H54 (cell line): ENCODE measurements at places on chromosomes 11 and 22.
A peak's percentile ranks its signal among the peaks of the same experiment; 100 is the strongest.

DNA sequence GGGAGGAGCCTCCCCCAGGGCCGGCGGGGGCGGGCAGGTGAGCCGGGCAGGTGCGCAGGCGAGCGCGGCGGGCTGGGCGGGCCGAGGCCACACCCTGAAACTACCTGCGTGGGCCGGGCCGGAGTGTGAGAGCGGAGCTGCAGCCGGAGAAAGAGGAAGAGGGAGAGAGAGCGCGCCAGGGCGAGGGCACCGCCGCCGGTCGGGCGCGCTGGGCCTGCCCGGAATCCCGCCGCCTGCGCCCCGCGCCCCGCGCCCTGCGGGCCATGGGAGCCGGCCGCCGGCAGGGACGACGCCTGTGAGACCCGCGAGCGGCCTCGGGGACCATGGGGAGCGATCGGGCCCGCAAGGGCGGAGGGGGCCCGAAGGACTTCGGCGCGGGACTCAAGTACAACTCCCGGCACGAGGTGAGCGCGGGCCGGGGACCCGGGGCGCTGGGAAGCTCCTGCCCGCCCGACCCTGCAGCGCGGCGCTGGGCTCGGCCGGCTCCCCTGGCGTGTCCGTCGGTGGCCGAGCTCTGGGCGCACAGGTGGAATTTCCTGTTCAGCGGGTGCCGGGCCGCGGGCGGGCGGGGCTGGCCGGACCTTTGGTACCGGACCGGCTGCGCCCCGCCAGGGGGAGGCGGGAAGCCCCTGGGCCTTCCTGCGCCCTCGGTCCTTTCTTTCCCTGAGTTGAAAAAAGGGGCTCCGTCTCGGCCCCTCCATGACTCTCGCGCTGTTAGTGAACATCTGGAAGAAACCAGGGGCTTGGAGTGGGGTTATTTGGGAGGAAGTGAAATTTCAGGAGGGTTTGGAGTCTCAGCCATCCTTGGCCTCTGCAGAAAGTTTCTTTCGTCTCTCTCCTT is at the start of gene ST14:
Gene ST14 (plus strand): TSS at position 126 of the 841 bp plus-strand sequence. CDS start 198 bp downstream, at position 324.
- no peak for DNase-seq

DNA sequence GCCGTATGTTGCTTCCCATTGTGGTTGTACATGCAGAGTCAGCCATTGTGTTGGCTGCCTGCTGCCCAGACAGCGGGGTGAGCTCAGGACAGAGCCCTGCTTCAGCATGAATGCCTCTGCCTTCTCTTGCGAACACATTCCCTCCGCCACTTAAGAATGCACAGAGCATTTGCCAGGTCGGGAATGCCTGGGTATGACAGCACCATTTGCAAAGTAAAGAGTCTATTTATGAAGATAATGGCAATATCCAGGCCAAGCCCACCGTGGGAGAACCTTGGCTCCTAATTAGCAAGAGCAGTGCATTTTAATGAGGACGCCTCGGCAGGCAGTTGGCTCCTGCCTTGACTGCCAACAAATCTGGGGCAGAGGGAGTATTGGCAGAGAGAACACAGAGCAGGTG is 62.5 kb upstream of the SORL1 start:
- DNase-seq: no peak

GRCh38 chr11:121421149-121421901 is 30.8 kb upstream of the SORL1 start:
- no peak for DNase-seq

DNA sequence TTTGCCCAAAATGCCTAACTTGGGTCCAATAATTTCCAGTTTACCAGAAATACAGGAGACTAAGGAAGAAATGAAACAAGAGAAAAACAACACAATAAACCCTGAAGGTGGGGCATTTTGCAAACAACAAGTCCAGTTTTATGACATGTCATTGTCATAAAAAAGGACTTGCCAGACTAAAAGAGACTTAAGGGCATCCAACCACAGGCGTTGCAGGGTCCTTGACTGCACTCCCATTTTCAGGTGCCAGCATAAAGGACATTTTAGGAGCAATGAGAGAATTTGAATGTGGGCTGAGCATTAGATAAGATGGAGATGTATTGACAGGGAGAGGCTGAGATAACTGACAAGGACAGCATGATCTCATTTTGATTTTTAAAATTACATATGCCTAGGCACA is 28.1 kb upstream of the DAGLA start:
- no peak for DNase-seq

- DNase-seq: no peak
Measured at GRCh38 chr11:46348566-46349401, 1.5 kb downstream of the DGKZ start.

DNA sequence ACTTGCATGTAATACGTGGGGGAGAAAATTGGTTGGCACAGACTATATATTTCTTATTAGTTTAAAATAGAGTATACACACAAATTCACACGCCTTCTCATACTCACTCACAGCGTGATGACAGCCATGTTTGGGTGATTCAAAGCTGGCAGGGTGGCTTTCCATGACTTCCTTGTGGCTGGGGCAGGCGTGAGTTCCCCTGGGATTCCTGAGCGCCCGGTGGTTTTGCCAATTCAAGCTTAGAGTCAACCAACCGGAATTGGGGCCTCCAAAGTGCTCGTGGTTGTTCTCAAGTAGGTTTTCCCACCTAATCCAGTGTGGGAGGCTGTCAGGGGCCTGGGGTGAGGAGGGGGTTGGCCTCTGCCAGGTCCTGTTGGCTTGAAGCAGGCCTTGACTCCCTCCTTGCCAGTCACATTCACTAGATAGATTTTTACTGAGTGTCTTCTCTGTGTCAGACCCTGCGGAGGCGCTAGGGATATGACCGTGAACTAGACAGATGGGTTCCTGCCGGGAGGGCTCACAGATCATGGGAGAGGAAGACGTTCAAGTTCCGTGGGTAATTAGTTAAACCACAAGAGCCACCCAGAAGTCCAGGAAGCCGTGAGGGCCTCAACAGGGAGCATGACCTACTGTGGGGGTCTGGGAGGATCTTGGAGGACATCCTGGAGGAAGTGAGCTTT is 11.5 kb downstream of the PKNOX2 start:
- no peak for DNase-seq

DNA sequence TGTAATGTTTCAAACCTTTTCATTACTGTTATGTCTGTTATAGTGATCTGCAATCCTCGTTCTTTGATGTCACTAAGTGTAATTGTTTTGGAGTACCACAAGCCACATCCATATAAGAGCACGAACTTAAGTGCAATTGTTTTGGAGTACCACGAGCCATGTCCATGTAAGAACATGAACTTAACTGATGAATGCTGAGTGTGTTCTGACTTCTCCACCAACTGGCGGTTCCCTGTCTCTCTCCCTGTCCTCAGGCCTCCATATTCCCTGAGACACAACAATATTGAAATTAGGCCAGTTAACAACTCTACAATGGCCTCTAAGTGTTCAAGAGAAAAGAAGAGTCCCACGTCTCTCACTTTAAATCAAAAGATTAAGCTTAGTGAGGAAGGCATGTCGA is 23.5 kb downstream of the TESMIN start:
- no peak for DNase-seq

DNA sequence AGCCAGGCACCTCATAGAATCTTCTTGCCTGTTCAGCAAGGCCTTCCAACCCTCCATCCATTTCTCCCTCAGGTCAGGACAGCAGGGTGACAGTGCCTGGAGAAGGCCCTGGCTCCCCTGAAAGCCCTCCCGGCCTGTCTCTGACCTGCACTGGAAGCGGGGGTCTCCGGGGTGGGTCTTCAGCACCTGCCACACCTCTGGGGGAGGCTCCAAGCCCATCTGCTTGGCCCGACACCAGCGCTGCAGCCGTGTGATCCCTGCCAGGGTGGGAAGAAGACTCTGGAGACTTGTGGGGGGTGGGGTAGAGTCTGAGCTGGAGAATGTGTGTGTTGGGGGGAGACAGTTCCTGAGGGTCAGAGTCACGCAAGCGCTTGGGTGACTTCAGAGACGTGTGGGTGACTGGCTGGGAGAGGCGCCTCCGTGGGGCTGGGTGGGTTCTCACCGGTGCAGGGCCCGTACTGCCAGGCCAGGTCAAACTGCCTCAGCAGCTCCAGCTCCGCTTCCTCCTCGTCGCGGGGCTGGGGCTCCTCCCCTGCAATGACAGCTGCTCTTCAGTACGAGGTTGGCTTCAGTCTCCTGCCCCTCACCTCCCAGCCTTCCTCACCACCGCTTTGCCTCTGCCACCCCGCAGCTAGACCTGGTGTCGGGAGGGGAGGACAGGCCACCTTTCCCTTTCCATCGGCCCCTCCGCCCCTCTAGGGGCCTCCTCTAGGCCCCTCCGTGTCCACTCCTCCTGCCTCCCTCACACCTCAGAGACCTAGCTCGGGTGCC is 615 bp downstream of the POLD4 start:
- no peak for DNase-seq

- DNase-seq: no peak
Measured at GRCh38 chr22:29720811-29721323, 1.1 kb downstream of the CABP7 start.

- DNase-seq: no peak
Measured at GRCh38 chr11:7671347-7672215, 1.7 kb downstream of the CYB5R2 start.

- no peak for DNase-seq
Measured at GRCh38 chr11:20275987-20276965, 87.2 kb upstream of the HTATIP2 start.

DNA sequence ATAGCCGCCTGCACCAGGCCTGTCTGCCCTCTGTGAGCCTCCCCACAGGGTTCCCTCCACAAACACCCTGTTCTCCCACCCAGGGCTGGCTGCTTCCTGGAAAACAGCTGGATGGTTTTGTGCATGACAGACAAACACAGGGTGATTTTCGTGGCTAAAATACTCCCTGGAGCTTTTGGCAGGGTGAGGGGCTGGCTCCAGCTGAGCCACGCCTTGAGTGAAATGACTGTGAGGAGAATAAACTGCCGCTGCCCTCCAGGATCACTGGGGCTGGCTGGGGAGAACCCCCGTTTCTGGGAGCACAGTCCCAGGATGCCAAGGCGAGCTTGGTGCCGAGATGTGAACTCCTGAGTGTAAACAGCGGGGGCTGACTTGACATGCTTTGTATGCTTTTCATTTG is 20.3 kb upstream of the PPP6R3 start:
- no peak for DNase-seq

DNA sequence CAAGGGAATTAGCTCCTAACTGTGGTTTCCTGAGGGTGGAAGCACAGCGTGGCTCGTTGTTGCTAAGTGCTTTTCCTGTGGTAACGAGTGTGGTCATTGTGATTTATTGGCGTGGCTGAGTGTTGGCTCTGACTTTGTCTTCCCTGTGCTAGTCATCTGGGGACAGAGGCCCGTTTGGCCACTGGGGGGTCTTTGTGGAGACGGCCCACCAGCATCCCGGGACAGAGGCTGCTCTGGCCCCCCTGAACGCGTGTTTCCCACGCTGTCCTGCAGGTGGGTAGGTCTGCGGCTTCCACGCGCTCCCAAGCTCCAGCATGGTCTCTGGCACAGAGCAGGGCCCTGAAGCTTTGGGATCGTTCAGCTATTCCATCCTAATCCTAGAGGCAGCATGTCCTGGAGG is 1040.0 kb downstream of the TBC1D22A start:
- DNase-seq: no peak

DNA sequence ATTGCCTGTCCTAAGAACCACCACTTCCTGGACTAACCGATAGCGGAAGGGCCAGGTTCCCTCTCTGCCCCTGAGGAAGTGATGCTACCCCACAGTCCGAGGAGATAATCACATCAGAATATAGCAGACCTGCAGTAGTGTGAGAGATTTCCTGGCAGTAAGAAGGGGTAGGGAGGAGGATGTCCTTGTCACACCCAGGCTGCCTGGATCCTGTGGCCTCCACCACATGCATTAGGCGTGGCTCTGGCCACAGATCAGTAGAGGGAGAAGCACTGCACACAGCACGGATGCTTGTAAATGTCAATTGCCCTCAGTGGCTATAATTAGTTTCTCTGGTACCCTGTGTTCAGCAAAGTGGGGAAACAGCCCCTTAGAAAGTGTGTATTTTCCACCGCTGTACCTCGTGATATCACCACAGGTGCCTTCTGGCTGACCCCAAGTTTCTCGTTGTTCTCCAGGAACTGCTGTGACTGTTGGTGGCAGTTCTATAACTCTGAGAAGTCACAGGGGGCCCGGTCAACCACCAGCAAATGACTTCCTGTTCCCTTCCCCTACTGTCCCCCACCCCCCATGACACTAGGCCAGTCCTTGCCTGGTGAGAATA is 61.8 kb downstream of the UBASH3B start:
- no peak for DNase-seq

DNA sequence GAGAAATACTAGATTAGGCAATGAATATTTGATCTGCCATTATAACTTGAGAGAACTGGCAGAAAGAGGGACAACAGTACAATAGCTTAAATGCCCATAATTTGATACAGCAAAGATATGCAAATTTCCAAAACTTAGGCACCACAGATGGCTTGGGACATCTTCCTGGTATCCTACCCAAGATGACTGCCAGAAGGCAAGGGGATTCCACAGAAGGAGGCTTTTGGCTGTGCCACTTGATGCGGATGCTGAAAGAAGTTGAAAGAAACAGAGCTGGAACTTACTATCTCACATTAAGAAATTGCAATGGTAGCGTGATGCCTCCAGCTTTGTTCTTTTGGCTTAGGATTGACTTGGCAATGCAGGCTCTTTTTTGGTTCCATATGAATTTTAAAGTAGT is 216.7 kb downstream of the TTC28 start:
- no peak for DNase-seq

DNA sequence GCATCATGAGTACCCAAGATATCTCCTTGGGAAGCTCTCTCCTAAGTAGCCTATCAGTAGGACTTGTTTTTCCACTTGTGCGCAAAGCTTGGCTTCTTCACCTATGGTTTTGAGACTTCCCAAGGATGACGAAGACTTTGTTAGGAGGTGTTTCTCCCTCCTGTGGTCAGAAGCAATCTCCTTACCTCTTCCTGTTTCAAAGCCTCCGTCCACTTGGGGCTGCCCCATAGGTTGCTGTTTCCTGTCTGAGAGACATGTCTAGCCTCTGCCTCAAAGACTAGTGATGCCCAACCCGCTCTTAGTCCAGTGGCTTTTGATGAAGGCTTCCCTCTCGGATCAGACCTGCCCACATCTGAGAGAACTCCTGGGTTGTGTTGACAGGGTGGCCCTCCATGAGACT is 92.9 kb downstream of the TRAF6 start:
- DNase-seq: no peak

- no peak for DNase-seq
Measured at GRCh38 chr11:68480193-68480592, 19.6 kb downstream of the PPP6R3 start.

- no peak for DNase-seq
Measured at GRCh38 chr22:41052661-41053490, 39.5 kb upstream of the EP300 start.

DNA sequence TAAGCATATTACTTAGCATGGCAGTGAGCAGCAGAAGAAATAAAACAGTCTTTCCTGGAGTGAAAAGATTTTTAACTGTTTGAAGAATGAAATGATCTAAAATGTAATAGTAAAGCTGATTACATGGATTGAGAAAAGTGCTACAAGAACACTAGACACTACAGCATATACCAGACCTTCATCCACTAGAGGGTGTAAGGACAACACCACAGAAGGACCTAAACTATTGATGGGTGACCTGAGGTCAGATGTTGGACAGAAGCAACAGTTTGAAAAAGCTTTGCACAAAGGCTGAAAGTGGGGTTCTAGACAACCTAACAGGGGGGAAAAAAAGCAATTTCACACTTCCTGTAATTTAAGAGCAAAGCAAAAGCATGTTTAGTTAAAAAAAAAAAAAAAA is 97.7 kb downstream of the RBFOX2 start:
- peak; percentile 5 for DNase-seq

- no peak for DNase-seq
Measured at GRCh38 chr11:24226606-24227005, 270.2 kb upstream of the LUZP2 start.

- peak; percentile 44 for DNase-seq
Measured at GRCh38 chr11:75100314-75100713, 3.6 kb upstream of the OR2AT4 start.

- peak; percentile 99 for DNase-seq
Measured at GRCh38 chr11:68354148-68354872, 41.9 kb downstream of the LRP5 start.

- no peak for DNase-seq
Measured at GRCh38 chr22:24145446-24146193, 35.7 kb upstream of the SUSD2 start.
